Caki2 (cell line): ENCODE measurements at places on chromosomes 4 and X. TPM values are rescaled to one million over a fixed set of nuclear protein-coding genes. Genes with fewer than 3 reads are reported as not detected.

DNA sequence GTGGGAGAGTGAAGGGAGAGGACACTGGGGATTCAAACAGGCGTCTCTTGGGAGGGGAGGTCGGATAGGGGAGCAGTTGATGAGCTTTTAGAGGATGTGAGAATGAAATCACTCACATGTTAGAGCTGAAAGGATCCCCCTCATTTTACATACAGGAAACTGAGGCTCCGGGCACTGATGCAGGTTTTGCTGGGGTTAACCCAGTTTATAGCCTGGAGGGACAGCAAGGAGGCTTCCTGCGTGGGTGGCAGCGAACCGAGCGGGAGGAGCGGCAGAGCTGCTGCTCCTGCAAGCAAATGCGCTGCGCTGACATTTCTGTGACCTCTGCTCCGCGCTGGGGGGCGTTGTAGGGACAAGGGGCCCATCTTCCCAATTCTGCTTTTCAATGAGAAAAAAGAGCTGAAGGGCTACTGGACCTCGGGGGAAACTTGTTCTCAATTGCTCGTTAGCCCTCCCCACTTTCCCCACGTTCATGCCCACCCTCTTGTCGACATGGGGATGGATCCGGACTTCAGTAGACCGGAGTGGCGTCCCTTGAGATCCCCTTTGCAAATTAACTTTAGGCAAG, 1.2 kb upstream of the NEUROG2 start:
- DNase-seq: no peak

GRCh38 chr4:17500574-17500973, 11.3 kb downstream of the QDPR start:
- no peak for DNase-seq

DNA sequence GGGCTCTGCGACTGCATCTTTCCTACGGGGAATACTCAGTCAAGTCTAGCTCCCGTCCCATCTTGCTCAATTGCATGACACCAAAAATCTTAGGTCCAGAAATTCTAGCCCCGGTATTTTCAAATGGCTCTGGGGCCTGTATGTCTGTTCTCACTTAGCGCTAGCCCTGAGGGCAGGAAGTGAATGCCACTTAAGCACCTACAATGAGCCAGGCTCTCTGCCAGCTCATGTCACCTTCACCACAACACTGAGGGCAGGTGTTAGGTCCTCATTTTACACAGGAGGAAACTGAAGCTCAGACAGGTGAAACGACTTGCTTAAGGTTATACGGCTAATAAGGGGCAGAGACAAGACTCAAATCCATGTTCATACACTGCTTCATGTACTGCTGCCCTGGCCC, 282.8 kb downstream of the PPP1R2C start:
- no peak for DNase-seq

DNA sequence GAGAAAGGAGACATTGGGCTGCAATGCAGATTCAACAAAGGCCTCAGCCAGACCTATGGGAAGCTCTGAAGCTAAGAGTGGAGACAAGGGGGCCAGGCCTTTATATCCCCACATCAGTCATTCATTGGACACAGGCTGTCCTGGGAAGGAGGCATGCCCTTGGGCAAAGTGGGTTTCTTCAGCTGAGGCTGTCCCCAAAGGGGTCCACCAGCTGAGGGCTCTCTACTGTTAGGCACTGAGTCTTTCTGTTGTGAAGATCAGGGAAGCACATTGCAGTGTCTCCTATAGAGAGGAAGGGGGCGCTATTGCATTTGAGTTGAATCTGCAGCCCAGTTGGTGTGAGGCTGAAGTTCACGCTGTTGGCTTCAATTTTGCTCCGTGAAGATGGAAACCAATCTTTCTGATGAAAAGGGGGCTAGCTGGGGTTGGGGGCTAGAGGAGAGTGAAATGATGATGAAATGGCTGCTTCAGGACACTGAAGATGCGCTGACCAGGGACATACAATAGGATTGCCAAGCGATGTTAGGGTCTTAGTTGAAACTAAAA, 48.0 kb downstream of the SLC25A5 start:
- peak; percentile 61 for DNase-seq

The RAB40AL gene
- total RNA-seq: not detected in 2 replicates

GRCh38 chr4:157052429-157053040, 23.4 kb upstream of the GLRB start:
- no peak for DNase-seq

- no peak for DNase-seq
Observed at GRCh38 chrX:23911126-23911835, 3.5 kb downstream of the CXorf58 start.
